ENCODE measurements at places on chromosomes 6 and 20. TPM values are rescaled to one million over a fixed set of nuclear protein-coding genes. Genes with fewer than 3 reads are reported as not detected.

ZSWIM3 gene
- 0.44 TPM for total RNA-seq

PTPRK gene
- 10.3 TPM for total RNA-seq

MLIP gene
- not detected for total RNA-seq

DPM1 gene
- 44.5 TPM for total RNA-seq

TRIM31 gene
- not detected for total RNA-seq

BHLHE23 gene
- not detected for total RNA-seq

RBM24 gene
- 0.33 TPM for total RNA-seq

UBE2V1 gene
- total RNA-seq, result 140 TPM

ADGRF5 gene
- total RNA-seq, result not detected

TEAD3 gene
- 0.11 TPM for total RNA-seq

TCF19 gene
- 4.1 TPM for total RNA-seq

ADAT2 gene
- total RNA-seq, result 17.4 TPM

CST4 gene
- total RNA-seq, result not detected

PLN gene
- not detected for total RNA-seq

SPEF1 gene
- total RNA-seq, result not detected

MROH8 gene
- 1.2 TPM for total RNA-seq

LY6G6D gene
- not detected for total RNA-seq
